ENCODE measurements at places on chromosomes 5 and 9.

GRCh38 chr5:38347040-38347763 lies 88.8 kb downstream of the EGFLAM start:
- no peak for DNase-seq

DNA sequence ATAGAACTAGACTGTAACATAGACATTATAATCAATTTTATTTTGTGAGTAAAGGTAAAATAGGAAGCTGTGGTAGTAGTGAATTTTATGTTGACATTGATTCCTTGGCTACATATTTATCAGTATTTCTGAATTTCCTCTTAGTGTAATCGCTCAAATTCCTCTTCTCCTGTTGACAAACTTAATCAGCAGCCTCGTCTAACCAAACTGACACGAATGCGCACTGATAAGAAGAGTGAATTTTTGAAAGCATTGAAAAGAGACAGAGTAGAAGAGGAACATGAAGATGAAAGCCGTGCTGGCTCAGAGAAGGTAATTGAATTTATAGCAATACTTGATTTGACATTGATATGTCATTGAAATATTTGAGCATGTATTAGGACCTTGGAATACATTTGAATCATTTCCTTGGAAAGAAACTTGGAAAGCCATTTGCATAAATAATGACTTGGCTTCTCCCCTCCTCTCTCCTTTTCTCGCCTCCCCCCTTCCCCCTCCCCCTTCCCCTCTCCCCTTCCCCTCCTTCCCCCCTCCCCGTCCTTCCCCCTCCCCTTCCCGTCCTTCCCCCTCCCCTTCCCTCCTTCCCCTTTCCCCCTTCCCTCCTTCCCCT lies 75.5 kb downstream of the GPBP1 start:
- DNase-seq, result no peak

- no peak for DNase-seq
Measured at GRCh38 chr5:130571076-130571475, 594.0 kb downstream of the HINT1 start.

DNA sequence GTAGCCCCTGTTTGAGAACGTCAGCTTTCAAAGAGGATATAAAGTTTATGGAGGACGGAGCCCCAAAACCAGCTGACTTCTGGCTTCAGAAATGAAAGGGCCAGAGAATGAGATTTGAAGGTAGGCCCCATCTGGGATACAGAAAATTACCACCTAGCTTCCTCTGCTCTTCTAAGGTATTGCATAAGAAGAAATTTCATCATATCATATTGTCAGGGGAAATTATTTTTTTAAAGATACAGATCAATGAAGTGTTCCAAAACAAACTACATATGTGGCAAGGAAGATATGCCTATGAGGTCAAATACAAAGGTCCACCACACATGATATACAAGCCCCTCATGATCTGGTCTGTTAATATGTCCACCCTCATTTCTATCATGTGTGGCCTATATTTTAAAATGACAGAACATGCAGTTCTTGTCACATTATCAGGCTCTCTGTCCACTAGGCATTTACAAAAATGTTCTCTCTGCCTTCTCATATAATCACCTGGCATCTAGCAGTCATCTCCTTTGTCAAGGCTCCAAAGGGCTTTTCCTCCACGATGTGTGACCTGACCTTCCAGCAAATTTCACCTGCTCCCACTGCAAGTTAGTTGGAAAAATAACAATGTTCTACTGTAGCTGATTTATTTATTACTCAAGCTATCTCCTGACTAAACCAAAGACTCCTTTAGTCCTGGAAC lies 83.1 kb downstream of the DPYSL3 start:
- DNase-seq, result no peak

DNA sequence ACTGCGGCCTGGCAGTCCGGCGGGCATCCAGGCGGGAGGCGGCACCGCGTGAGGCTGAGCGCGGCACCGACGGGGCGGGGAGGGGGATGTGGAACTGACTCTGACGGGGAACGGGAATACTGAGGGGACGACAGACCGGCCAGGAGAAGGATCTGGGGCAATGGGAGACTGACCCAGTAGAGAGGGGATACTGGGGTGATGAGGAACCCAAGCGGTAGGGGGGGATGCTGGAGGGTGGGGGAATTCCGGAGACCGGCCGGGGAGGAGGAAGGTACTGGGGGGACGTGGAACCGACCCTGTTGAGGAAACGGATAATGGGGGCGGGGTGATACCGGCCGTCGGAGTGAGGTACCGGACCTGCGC lies 423 bp downstream of the IPPK start:
- DNase-seq, result no peak

DNA sequence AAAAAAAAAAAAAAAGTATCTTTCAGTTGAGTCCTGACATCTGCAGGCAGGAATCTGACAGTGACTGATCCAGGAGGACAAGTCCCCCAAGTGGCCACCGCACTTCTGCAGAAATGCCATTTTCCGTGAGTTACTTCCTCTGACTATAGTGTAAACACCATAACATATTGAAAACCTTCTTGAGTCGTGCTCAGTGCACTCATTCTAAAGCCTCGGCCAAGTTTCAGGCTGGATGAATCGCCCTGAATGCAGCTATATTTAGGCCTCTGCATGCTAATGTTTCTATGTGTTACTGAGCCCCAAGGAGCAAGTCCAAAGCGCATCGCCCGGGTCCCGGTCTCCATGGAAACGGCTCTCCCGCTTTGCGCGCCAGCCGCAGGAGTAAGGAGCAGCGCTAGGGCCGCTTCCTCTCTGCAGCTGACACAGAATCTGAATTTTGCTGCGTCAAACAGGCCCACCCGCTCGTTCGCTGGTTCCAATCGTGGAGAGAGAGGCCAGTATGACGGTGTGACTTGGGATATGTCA lies 335.4 kb downstream of the MSX2 start:
- DNase-seq, result peak; percentile 31

DNA sequence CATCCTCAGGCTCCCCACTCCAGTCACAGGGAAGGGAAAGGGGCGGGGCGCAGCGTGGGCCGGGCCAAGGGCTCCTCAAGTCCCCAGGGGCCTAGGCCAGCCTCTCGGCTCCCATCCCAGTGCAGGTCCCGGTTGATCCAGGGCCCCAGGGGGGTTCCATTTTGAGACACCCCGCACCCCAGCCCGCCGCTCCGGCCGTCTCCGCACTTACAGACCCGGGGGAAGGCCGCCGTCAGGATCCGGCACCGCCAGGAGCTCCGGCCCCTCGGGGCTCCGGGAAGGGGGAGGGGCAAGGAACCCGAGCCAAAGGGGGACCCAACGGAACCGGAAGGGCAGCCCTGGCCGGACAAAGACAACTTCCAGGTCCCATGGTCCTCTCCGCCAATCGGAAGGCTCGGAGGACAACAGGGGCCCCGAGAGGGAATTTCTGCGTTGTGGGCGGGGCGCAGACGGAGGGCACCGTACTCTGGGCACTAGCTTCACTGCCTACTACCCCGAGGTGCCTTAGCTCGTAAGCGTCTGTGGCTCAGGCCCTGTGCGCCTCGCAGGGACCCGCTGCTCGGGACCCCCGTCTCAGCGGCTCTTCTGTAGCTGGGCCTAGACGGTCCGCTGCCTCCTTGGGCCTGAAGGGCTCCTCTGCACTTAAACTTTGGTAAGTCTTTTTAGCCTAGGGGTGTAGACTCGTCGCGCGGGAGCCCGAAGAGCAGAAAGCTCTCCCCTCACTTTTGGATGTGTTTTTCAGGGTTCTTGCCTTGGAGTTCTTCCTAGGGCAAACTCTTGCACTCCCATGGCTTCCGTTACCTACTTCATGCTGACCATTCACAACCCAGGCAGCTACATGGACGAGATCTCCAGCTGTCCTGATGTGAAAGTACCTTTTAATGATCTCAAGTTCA lies at the start of gene ZBTB26:
TSS of gene ZBTB26 (minus strand) at position 287 of the 896 bp plus-strand sequence. CDS start 11,578 bp downstream, outside the sequence.
- DNase-seq, result peak; percentile 90

- no peak for DNase-seq
Measured at GRCh38 chr5:176995896-176996767, 10.4 kb downstream of the UIMC1 start.

GRCh38 chr5:64700765-64701164 lies 10.5 kb downstream of the SHISAL2B start:
- DNase-seq, result no peak

- no peak for DNase-seq
Measured at GRCh38 chr5:155313518-155313917, 300.0 kb downstream of the KIF4B start.

GRCh38 chr5:4780633-4781032 lies 359.5 kb upstream of the ADAMTS16 start:
- no peak for DNase-seq

- no peak for DNase-seq
Measured at GRCh38 chr9:16601991-16602390, 268.5 kb downstream of the BNC2 start.

GRCh38 chr5:135443161-135443960 lies 3.8 kb downstream of the DCANP1 start:
- DNase-seq, result peak; percentile 11

GRCh38 chr5:1827886-1828397 lies 26.7 kb downstream of the NDUFS6 start:
- no peak for DNase-seq

- DNase-seq, result no peak
Measured at GRCh38 chr5:91146905-91147600, 236.1 kb downstream of the ARRDC3 start.

DNA sequence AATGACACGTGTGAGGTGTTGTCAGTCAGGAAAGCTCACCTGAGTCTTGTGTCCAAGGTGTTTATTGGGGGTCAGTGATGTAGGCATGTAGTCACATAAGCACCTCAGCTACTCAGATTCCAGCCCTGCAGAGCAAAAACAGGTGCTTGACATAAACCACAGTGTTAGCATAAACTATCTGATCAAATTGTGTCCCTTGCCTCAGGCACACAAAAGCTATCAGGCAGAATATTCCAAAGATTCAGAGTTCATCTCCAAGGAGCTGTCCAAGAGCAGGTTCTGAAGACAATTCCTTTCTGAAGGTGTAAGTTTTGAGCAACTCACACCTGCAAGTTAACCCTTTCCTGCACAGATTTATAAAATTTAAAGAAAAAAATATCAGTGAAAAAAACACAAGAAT lies 102.2 kb upstream of the ITGA1 start:
- no peak for DNase-seq

GRCh38 chr5:171581781-171582180 lies 162.3 kb downstream of the FGF18 start:
- DNase-seq, result no peak

- DNase-seq, result no peak
Measured at GRCh38 chr5:93184041-93184440, 397.0 kb downstream of the NR2F1-AS1 start.

GRCh38 chr5:139743804-139744203 lies 51.8 kb upstream of the PSD2 start:
- DNase-seq, result no peak

DNA sequence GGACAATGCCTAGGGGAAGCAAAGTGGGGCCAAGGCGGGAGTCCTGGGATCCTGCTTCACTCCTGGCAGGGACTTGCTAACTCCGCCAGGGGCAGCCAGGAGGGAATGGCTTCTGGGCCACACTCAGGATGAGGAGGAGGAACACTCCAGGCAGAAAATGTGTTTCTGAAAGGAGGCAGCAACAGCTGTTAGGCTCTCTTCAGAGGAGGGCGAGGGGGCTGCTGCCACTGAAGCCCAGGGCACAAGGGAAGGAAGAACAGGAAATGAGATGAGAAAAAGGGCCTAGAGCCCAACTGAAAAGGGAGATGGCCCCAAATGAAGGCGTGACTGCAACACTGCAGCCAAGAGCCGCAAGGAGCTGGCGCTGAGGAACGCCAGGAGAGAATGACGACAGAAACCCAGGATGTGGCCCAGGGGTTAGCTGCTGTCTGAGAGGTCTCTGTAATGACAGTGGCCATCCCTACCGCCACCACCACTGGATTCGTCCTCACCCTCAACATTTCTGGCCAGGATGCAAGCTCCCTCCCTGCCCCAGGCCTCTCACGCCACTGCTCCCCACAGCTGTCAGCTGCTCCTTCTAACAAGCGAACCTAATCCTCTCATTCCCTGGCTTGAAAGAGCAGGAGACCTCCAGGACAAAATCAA lies 15.8 kb downstream of the PSMB7 start:
- DNase-seq, result no peak

GRCh38 chr9:91586282-91586681 lies 162.7 kb upstream of the NFIL3 start:
- DNase-seq, result no peak
